ENCODE measurements at places on chromosomes 7 and 10.

GRCh38 chr7:39043531-39043930 lies 65.8 kb downstream of the POU6F2 start:
- no peak for DNase-seq

GRCh38 chr7:91651986-91652385 lies 228.5 kb downstream of the MTERF1 start:
- DNase-seq: no peak

- DNase-seq: no peak
These were observed 329.5 kb upstream of the MEOX2 start for GRCh38 chr7:16015981-16016380.

GRCh38 chr7:74217455-74218342 lies 7.9 kb downstream of the LAT2 start:
- no peak for DNase-seq

DNA sequence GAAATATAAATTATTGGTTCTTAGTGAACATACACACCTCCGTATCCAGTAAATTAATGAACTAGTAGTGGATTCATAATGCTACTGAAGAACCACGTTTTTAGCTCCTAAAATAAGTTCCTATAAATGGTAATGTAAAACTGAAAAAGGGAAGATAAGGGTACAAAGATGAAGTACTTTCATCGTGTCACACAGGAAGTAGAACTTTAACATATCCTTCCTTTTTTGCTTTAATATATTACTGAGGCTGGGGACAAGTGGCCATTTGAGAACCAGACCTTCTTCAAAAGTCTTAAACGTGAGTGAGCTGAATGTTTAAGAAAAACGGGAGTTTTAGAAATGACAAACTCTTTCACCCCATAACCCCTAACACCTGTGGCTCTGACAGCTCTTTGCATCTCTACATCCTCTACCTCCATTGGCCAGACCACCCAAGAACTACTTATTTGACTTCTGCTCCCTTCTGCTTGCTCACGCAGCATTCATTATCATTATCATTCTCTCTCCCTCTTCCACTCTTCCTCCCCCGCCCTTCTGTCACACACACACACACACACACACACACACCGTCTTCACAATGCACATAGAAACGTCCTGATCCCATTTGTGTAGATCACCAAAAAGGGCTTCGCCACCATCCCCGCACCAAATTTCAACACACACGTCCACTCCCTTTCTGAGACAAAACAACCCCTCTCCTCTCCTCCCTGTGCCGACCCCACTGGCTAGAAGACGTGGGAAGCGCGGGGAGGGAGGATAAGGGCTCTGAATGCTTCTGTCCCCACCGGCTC lies 677 bp downstream of the SKAP2 start:
- peak; percentile 50 for DNase-seq

Measured in ACHN (cell line).